ENCODE measurements at places on chromosomes 7 and 10. TPM values are rescaled to one million over a fixed set of nuclear protein-coding genes. Genes with fewer than 3 reads are reported as not detected.

GRCh38 chr10:67242528-67242927 is 316.7 kb downstream of the LRRTM3 start:
- DNase-seq: no peak

DNA sequence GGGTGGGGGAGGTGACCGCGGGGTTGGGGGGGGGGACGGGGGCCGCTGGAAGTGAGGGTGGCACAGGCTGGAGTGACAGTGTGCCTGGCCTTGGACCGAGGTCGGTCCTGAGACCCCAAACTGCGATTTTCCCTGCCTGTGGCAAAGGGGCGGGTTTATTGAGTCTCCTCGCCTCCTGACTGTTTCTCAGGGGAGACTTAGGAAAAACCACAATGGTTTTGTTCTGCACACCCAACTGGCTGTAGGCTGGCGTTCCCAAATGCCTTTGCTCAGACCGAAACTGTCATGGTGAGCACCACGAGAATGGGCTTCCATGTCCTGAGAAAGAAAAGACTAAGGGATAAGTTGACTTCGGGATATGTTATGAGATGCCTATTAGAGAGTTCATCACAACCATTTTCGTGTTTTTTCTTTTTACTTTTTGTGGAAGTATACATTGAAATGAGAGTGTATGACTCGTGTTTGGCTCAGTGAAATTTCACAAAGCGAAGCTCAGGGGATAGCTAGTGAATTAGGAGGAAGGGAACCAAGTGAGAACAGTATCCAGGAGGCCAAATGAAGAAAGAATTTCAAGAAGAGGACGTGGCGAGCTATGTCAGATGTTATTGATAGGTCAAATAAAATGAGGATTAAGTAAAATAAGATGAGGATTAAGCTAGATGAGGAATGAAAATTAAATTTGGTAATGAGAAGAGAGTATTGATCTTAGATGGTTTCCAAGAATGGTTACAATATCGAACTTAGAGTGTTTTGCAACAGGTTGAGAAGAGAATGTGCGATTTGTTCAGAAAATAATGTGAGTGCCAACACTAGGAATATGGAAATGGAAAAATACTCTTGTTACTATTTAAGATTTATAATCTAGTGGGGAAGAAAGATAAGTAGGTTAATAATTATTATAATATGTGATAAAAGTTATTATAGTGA is 918 bp downstream of the NET1 start:
- DNase-seq: no peak

GRCh38 chr10:131617113-131617858 is 283.5 kb upstream of the PPP2R2D start:
- no peak for DNase-seq

DNA sequence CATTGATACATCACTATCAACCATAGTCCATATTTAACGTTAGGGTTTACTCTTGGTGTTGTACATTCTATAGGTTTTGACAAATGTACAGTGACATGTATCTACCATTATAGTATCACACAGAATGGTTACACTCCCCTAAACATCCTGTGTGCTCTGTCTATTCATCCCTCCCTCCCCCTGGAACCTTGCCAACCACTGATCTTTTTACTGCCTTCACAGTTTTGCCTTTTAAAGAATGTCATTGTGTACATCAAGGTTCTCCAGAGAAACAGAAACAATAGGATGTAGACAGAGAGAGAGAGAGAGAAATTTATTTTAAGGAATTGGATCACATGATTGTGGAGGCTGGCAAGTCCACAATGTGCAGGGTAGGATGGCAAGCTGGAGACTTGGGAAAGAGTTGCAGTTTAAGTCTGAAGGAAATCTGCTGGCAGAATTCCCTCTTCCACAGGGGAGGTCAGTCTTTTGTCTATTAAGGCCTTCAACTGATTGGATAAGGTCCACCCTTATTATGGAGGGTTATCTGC is 45.1 kb upstream of the CCNJ start:
- DNase-seq: no peak

The CPN1 gene
- total RNA-seq: not detected

The PRSS2 gene
- not detected for total RNA-seq

The KCNMA1 gene
- 14.8 TPM for total RNA-seq

GRCh38 chr7:139131-139530 is 53.2 kb upstream of the FAM20C start:
- DNase-seq: no peak

DNA sequence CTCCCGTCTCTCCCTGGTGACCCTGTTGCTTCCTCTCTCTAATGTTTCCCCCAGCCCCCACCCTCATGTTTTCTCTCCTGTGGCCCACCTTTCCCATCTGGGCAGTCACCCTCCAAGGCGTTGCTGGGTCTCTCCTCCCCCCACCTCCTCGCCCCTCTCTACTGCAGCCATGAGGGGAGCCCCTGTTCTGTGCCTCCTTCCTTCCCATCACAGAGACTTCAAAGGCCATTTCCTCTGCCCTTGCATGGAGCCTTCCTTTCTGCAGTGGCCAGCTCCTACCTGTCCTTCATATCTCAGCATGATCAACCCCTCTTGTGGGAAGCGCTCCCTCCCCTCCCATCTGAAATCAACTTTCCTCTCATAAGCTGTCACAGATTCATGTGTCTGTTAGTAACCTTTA is 194.0 kb upstream of the PRSS58 start:
- DNase-seq: no peak

- no peak for DNase-seq
These were observed 129.2 kb downstream of the SORBS1 start for GRCh38 chr10:95431900-95432342.

- no peak for DNase-seq
These were observed 291.4 kb upstream of the TMEM229A start for GRCh38 chr7:124324262-124324661.

The GIMAP5 gene
- 37.8 TPM for total RNA-seq

DNA sequence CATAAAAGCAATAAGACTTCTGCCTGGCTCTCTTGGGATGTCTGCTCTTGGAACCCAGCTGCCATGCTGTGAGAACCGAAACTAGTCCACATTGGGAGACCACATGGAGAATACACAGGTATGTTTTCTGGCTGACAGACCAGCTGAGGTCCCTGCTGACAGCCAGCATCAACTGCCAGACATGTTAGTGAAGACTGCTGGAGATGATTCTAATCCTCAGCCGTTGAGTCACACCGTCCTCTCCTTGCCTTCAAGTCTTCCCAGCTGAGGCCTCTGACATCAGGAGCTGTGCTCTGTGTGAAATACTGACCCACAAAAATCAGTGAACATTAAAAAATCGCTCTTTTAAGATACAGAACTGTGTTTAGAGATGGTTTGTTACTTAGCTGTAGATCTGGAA is 36.9 kb upstream of the AGR2 start:
- no peak for DNase-seq

The PAPOLB gene
- 0.17 TPM for total RNA-seq

The LLCFC1 gene
- not detected for total RNA-seq

GRCh38 chr7:108327353-108327752 is 128.9 kb downstream of the NRCAM start:
- DNase-seq: no peak

DNA sequence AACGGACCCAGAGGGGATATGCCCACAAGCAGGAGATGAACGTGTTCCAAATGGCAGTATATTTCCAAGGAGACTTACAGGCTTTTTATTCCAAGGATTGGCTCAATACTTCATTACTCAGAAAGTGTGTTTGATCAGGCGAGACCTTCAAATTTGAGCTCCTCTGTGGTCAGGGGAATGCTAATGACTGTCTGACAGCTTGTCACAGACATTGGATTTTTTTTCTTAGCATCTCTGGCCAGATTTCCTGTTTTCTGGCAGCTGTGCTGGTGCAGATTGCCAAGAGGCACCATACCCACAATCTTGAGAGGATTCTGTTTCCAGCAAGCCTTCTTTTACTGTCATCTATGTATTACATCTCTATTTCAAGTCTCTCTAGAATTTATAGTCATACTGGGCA is 93.8 kb downstream of the C1GALT1 start:
- no peak for DNase-seq

DNA sequence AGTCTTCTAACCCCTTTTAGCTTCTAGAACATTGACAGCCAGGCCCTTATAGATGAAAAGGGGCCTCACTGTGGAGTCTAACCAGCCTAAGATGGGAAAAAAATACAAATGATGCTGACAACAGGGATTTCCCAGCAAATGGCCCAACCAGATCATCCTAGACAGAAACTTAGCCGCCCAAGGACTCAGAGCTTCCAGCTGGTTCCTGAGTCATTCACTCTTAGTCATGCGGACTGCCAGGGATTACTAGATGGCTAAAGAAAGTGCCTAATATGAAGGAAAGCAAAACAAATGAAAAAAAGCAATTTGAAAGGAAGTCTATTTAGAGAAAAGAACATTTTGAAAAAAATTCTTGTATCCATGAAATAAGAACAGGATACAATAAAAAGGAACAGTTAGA is 23.7 kb downstream of the TSPAN14 start:
- no peak for DNase-seq

The AGR3 gene
- 115 TPM for total RNA-seq

The PNLIPRP2 gene
- not detected for total RNA-seq

DNA sequence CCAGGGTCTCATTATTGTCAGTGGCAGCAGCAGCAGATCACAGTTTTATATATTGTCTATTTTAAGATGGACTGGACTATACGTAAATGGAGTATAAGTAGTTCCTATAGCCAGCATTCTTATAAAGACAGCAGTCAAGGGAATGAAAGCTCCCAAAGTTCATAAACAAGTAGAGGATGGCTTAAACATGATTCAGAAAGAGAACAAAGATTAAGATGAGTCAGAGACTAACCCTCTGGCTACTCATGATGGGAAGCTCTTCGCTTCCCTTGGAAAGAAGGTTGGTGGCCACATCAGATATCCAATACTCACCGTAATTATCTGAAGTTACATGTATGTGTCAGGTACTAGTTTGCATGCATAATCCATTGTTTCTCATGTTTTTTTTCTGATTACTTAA is 277.0 kb downstream of the INHBA start:
- no peak for DNase-seq

The JCAD gene
- 28.7 TPM for total RNA-seq

The PYROXD2 gene
- 14.8 TPM for total RNA-seq

DNA sequence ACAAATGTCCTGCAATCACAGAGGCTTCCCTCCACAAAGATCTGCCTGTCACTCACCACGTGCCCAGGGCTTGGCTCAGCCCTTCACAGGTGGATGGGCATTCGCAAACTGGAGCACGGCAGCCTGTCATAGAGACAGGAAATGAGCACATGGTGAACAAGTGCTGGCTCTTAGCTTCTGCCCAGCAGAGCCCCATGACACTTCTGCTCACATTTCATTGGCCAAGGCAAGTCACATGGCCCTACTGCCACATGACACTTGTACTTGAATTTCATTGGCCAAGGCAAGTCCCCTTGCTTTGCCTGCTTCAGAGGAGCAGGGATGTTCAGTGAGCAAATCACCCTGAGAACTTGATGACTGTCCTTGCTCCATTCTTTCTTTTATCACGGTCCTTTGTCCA is 110.8 kb upstream of the PPP2R2D start:
- no peak for DNase-seq

DNA sequence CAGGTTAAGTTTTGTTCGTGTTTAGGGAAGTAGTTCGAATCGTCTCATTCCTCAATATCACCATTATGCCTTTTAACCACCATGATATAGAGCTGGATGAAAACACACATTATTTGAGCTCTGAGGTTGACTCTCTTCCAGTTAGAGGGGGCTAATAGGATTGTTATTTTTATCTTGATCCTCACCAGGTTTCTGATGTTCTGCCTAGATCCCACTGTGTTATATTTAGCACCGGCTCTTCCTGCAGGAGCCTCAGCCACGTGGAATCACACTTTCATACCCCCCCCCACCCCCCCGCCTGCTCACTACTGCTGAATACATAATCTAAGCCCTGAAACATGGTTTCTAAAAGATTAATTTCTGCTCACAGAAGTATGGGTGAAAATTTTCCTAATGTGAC is 88.3 kb downstream of the NRCAM start:
- no peak for DNase-seq

The NUDT5 gene
- total RNA-seq: 56.8 TPM

DNA sequence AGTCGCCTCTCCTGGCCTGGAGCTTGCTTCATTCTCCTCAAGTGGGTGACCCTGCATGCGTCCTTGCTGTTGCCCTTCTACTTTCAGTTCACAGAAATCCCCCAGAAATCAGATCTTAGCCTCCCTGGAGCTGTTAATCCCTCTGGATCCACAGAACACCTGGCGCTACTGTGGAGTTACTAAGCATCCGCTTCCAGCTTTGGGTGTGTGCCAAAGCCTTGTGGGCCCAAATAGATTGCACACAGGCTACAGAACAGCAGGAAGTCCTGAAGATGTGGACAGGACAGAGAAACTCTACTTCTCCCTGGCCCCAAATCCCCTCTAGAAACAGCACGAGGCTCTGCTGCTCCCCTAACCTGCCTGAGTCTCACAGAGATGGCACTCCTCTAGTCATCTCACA is 36.6 kb upstream of the PDLIM1 start:
- peak; percentile 37 for DNase-seq

DNA sequence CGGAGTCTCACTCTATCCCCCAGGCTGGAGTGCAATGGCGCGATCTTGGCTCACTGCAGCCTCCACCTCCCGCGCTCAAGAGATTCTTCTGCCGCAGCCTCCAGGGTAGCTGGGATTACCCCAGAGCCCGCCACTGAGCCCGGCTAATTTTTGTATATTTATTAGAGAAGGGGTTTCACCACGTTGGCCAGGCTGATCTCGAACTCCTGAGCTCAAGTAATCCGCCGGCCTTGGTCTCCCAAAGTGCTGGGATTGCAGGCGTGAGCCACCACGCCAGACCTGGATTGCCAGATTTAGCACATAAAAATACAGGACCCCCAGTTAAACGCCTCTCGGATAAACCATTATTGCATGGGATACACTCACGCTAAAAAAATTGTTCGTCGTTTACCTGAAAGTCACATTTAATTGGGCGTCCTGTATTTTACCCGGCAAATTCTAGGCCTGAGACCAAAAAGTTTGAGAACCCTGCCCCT is 375 bp upstream of the GATAD1 start:
- DNase-seq: no peak

GRCh38 chr7:128933180-128933891 is 4.4 kb upstream of the IRF5 start:
- DNase-seq: peak; percentile 70

- no peak for DNase-seq
These were observed 308.5 kb downstream of the REEP3 start for GRCh38 chr10:63829573-63830149.

The AGMO gene
- total RNA-seq: 0.58 TPM

The ANKRD1 gene
- total RNA-seq: 29.9 TPM

- DNase-seq: peak; percentile 82
These were observed 194.3 kb downstream of the ZMYND11 start for GRCh38 chr10:329361-330099.

- DNase-seq: no peak
These were observed 31.8 kb upstream of the VPS41 start for GRCh38 chr7:38940774-38941173.

GRCh38 chr7:115221456-115221855 is 299.6 kb downstream of the MDFIC start:
- DNase-seq: no peak

GRCh38 chr10:67668448-67668847 is 27.5 kb downstream of the CTNNA3 start:
- DNase-seq: no peak

The DNAJC2 gene
- total RNA-seq: 12.9 TPM

GRCh38 chr7:115153769-115154477 is 232.0 kb downstream of the MDFIC start:
- DNase-seq: no peak

- DNase-seq: no peak
These were observed 90.9 kb downstream of the DIP2C start for GRCh38 chr10:598415-599170.
